Esophagus squamous epithelium (tissue), 5 donors: ENCODE measurements at places on chromosomes 7 and 10.

GRCh38 chr10:62707810-62708209 is 96.7 kb upstream of the ADO start:
- DNase-seq = no peak

GRCh38 chr7:28853150-28853549 is 105.0 kb downstream of the TRIL start:
- DNase-seq = no peak

DNA sequence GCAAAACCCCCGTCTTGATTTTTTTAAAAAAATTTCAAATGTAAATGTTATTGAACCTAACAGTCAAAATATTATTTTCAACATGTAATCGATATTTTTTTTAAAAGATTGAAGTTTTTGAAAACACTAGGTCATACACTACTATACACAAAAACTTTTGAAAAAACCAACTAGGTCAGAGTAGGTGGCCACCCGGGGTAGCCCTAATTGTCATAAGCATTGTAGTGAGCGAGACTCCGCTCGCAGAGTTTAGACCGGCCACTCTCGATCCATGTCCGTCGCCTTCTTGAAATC is 417 bp downstream of the RFC2 start:
- no peak for DNase-seq

- DNase-seq = no peak
These were observed 68.0 kb downstream of the PIP4K2A start for GRCh38 chr10:22646388-22646853.

DNA sequence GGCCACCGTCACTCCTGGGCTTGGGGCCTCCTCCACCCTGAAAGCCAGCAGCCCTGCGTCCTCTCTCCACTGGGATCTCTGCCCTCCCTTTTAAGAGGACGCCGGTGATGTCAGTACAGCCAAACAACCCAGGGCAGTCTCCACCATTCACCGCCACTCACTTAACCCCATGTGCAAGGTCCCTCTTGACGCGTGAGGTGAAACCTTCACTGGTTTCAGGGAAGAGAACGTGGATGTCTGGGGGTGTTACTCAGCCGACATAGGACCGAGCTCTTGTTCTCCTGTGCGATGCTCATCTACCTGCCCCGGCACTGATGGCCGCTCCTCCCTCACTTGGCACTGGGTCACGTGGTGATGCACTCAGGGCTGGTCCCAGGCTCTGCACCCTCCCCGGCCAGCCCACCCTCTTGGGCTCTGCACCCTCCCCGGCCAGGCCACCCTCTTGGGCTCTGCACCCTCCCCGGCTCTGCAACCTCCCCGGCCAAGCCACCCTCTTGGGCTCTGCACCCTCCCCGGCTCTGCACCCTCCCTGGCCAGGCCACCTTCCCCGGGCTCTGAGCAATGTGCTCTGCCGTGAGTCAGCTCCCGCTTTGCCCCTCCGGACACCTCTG is 36.1 kb downstream of the ADGRA1 start:
- no peak for DNase-seq

DNA sequence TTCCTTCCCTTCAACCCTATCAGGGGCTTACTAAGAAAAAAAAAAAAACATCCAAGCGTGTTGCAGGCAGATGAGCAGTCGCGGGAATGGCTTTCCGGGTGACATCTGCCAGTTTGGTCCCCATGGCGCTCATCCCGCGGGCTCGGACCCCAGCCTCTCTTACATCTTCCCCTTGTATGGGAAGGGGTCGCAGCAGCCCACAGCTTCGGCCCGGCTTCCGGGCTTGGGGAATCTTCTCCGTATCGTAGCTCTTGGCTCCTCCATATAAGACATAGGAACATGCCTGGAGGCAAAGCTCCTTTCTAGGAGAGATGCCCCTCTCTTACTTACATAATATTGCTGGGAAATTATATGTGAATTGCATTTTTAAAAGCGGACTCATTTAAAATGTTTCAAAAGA is 99.5 kb downstream of the CUX1 start:
- DNase-seq = no peak

DNA sequence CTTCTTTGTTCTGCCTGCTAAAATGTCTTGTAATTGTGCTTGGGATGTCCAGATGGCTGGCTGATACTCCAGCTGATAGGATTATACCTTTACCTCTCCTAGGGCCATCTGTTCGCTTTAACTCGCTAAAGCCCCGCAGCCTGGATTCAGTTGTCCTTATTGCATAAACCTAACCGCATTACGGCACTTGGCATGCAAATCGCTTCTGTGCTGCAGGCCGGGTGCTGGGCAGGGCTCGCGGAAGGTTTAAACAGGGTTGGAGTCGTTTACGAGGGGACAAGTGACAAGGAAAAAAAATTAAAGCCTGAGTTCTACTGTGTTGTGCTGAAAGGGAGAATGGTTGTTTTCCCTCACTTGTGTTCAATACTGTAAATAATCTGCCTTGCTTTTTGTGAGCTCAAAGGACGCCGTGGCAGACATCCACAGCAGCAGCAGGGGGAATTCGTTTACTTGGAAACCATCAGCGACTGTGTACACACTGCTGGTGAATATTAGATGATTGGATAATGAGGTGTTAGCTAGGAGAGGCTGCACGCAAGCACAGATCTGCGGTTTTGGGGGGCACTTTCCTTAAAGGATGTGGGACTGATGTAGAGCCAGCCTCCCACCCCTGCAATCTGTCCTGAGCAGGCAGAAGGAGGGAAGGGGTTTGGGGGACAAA is 93.0 kb downstream of the EBF3 start:
- no peak for DNase-seq

- no peak for DNase-seq
These were observed 561.7 kb downstream of the KCNMA1 start for GRCh38 chr10:77075926-77076325.

- no peak for DNase-seq
These were observed 865 bp downstream of the ZNF438 start for GRCh38 chr10:31030800-31031199.

- DNase-seq = no peak
These were observed 194.4 kb upstream of the TCF7L2 start for GRCh38 chr10:112755446-112756234.

DNA sequence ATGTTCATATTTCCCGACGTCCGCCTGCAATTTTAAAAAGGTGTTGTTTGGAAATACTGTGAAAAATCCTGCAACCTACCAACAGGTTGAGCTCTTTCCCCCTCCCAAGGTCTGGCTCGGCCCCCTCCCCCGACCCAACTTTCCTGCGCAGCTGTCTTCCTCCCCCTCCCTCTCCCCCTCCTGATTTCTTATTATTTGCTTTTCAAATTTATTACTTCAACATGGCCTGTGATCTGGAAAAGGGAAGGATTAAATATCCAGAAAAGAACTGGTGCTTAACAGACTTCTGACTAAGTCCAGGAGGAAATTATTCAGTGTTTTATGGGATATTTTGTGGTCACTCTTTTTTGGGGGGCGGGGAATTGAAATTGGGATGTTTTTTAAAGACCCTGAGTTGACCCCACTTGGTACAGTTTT is 2.4 kb downstream of the ARID5B start:
- no peak for DNase-seq

DNA sequence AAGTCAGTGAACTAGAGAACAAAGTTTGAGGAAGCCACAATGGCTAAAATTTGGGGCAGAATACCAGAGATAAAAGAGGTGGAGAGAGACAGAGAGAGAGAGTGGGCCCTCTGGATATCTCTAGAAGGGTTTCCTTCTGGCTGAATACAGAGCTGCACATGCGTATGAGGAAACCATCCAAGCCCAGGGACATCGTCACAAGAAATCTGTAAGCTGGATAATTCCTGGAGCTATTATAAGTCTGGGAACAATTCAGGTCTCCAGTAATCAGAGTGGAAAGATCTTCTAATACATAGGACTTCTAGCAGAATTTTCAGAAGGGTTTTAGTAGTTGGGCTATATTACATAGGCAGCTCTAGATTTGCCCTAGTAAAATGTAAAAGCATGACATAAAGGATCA is 415.7 kb upstream of the MTPN start:
- DNase-seq = no peak

DNA sequence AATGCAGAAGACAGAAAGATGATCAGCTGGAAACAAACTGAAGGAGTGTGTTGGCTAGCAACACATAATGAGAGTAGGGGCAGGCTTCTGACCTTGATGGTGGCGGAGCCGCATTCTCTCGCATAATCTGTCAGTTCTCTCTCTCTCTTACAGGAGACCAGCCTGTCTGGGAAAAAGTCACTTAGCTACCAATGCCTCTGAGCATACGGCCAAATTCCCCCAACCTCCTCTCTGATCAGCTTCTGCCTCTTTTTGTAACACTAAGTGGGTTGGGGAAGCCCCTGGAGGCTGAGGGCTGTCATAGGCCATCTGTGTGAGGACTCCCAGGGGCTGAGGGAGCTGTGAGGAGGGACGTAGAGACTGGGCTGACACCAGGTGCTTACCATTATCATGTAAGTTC is 104.6 kb downstream of the HIPK2 start:
- DNase-seq = no peak

DNA sequence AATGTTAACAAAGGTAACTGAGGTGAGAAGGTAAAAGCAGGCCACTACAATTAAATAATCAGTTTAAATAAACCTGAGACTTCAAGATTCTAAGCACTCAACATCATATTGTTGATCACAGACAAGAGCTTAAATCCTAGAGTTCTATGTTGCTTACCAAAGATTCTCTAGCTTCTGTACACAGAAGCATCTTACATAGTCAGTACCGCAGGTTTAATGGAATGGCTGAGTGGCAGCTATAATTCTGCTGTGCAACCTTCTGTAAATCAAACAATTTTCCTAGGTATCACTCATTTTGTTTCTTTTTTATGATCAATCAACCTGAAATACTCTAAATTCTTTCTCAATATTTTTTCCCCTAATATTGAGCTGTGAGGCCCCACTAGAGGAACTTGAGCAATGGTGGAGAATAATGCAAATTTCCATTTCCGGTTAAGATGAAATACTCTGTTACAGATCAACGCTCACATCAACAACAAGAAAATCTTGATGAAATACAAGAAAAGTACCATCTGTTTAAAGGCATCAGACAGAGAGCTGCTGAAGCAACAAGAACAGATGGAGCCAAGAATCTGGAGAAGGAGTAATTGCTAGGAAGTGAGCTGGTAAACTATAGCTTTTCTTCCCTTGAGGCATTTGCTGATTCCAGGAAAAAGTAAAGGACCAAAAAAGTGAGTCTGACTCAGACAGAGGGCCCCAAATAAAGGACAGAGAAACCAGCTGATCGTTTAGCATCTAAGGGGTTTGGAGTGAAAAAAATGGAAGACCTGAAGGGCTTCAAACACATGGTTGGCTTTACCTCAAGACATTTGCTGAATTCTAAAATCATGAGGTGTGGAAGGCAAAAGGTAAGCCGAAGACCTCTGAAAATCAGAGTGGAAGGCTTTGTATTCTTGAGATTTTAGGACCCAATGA is 22.6 kb downstream of the PNPLA8 start:
- DNase-seq = no peak

GRCh38 chr7:134710854-134711624 is 64.4 kb downstream of the BPGM start:
- DNase-seq = no peak

DNA sequence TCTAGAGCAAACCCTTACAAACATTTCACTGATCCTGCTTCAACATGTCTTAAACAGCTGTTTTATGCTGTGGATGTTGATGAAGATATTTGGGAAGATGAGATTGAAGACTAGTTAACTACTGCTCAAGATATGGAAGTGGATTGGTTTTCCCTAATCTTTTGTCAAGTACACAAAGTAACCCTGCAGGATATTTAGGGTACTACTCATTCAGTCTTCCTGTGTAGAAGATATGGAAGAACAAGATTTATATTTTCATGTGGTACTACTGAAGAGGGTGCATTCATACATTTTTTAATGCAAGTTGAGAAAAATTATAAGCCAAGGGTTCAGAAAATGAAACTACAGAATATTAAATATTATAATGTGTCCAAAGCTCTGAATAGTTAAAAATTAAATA is 18.3 kb upstream of the TMEM140 start:
- no peak for DNase-seq

DNA sequence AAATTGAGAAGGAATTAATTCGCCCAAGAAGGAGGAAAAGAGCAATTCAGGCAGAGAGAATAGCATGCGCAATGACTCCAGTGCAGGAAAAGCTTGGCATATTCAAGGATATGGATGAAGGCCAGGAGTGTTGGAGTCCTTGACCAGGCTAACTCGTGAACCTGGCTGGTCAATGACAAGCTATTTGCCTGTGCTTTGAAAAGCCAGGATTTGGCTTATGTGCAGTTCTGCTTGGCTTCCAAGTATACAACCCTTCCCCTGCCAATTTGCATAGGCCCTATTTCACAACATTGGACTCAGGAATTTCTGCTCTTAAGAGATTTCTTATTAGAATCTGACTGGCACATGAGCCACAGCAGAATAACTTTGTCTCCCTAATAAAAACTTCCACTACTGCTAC is 72.3 kb upstream of the SP8 start:
- no peak for DNase-seq

GRCh38 chr7:155262031-155262430 is 35.6 kb upstream of the INSIG1 start:
- no peak for DNase-seq

GRCh38 chr10:78898341-78899097 is 170.2 kb upstream of the ZMIZ1 start:
- no peak for DNase-seq

- no peak for DNase-seq
These were observed 100.8 kb downstream of the ARHGAP21 start for GRCh38 chr10:24622781-24623301.

- DNase-seq = no peak
These were observed 162.5 kb downstream of the GPR37 start for GRCh38 chr7:124603066-124603465.

- no peak for DNase-seq
These were observed 774.7 kb downstream of the SUGCT start for GRCh38 chr7:40909346-40909980.

GRCh38 chr7:48182718-48183369 is 11.6 kb downstream of the ABCA13 start:
- DNase-seq = no peak

- no peak for DNase-seq
These were observed 26.5 kb downstream of the ASNS start for GRCh38 chr7:97845622-97846203.

DNA sequence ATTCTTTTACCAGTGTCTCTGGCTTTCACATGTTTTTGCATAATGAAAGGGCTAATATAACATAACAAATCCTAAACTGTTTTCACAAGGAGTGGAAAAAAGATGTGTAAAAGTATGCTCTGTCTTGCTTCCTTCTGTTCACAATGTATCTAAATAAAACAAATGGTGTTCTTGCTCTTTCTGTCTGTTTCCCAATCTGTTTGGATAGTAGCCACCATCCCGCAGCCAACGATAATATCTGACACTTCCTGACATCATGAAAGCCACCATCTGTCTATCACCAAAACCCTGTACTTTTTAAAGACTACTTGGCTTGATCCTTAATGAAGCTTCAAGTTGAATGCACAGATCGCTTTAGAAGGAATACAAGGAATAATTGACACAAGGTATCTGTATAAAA is 246.2 kb downstream of the ETV1 start:
- no peak for DNase-seq
